Neural progenitor cell (in vitro differentiated cells): ENCODE measurements at places on chromosomes 7 and 10.

DNA sequence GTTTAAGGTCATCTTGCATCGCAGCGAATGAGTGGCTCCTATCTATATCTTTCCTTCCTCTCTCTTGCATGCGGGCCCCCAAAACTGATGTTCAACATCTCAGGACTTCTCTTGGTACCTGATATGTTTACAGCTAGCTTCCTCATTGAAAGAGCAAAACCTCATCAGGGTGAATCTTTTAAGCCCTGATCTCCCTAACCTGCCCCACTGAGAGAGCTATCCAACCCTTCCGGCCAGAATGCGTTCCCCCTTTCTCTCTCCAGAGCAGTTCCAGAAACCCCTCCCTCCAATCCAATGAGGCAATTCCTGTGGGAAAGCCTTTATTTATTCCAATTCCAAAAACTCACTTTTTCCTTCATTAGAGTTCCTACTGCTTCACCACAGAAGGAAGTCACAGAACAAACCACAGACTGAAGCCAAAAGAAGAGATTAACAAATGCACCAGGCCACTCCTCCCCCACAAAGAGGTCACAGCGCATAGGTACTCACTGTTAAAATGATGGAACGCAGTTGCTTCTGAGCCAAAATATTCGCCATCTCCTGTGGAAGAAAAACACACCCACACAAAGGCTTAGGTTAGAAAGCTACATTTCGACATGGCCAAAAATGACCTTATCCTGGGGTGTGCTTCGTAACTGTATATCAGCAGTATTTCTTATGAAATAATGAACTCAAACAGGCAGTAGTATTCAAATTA lies 232.4 kb downstream of the ELMO1 start:
- no peak for DNase-seq

GRCh38 chr7:118629898-118630438 lies 405.5 kb downstream of the ANKRD7 start:
- peak; percentile 44 for DNase-seq

DNA sequence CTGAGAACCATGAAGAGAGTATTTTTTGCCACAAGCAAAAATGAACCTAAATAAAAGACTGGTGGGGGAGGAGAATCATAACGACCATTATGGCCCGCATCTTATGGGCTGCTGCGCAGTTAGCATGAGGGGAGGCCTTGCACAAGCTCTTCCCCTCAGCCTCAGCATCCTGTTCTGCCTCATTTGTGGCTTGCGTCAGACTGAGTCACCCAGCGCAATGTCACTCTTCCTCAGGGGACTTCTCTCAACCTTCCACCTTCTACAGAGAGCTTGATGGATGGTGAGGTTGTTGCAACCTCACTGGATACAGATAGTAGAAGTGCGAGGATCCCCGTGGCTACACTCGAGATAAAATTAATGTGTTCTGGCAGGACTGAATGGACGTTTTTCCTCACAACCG lies 16.8 kb upstream of the GPR15LG start:
- DNase-seq, result no peak

DNA sequence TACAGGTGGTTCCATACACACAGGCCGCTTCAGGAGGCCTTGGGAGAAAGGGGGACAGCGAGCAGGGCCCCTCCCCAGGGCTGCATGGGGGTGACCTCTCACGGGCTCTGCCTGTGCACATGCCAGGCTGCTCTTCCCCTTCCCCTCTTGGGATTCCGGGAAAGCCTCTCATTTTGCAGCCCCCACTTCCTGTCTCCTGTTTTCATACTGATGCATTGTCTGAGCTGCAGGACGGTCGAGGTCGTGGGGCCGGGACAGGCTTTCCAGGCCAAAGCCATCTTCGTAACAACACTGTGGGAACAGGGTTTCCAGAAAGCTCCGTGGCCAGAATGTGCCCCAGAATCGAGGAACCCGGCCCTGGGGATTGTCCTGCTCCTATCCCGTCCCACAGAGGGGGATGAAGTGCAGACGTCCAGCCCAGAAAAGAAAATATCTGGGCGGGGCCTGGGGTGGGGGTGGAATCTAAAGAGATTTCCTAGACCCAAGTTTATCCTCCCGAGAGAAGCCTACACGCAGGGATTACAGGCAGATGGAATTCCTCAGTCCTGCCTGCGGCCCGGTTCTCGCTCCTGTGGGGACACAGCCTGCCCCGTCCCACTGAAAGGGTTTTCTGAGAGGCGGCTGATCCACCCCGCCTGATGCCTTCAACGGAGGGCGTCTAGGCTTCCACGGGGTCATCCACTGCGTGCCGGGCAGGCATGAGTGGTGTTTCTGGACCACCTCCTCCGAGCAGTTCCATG lies 29.5 kb upstream of the DNAAF5 start:
- DNase-seq, result no peak

DNA sequence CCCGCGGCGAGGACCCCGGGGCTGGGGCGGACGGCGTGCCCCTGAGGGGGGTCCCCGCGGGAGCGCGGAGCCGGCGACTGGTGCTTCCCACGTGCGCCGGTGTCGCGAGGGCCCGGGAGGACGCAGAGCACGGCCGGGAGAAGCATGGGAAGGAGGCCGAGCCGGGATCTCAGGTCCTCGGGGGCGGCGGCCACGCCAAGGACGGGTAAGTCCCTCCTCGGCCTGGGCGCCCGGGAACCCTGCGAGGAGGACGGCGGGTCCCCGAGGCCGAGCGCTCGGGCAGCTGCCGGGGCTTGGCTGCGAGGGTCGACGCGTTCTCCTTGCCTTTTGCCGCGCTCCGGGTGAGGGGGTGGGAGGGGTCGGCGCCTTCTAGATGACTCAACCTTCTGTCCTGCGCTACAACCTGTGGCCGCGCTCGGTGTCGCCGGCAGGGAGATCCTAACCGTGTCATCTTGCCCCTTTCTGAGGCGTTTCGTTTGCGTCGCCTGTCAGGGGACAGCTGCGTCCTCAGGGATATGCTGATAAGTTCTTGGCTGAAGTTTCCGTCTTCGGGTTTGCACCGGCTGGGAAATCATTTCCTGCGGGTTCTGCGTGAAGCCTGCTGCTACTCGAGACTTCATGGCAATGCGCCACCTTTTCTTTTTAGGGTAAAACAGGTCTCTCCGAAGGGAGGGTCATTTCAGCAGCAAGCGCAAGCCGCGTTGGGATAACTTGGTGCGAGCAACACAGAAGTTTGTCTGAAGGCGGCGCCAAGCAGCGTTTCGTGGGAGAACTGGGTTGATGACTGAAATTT lies 529 bp downstream of the TASOR2 start:
- DNase-seq, result peak; percentile 83

DNA sequence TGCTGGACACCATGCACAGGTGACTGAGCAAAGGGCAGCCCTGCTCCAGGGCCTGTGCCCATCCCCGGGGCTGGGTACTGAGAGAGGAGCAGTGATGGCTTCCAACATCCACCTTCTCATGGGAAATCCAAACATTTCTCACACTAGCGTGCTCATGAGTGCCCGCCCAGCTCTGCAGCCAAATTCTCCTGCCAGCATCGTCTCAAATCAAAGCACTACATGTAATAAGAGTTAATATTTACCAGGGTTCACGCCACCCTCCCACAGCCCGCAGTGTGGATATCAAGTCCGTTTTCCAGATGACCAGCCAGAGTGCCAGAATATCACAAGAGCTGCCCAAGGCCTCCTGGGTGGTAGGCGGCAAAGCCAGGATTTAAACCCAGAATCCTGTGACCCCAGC lies 12.1 kb downstream of the IL15RA start:
- DNase-seq, result no peak

DNA sequence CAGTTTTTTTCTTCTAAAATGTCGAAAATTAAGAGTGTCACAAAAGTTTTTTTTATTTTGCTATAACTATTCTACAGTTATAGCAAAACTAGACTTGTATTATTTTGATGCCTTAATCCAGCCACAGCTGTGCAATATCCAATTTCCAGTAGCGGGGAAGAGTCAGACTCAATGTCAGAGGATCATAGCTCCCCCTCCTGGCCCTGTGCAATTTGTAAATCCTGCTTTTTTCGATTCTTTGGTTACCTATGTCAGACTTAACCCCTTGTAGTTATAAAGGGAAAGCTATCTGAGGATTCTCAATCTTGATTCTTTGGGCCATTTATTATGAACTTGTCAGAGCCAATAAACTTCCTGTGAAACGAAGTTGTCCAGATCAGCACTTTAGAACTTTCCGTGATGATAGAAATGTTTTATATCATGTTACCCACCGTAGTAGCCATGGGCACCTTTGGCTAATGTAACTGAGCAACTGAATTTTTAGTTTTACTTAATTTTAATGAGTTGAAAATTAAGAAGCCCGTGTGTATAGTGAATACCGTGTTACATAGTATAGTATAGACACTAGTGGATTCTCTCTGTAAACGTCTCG lies 87.7 kb upstream of the PRKCQ start:
- DNase-seq, result peak; percentile 59

DNA sequence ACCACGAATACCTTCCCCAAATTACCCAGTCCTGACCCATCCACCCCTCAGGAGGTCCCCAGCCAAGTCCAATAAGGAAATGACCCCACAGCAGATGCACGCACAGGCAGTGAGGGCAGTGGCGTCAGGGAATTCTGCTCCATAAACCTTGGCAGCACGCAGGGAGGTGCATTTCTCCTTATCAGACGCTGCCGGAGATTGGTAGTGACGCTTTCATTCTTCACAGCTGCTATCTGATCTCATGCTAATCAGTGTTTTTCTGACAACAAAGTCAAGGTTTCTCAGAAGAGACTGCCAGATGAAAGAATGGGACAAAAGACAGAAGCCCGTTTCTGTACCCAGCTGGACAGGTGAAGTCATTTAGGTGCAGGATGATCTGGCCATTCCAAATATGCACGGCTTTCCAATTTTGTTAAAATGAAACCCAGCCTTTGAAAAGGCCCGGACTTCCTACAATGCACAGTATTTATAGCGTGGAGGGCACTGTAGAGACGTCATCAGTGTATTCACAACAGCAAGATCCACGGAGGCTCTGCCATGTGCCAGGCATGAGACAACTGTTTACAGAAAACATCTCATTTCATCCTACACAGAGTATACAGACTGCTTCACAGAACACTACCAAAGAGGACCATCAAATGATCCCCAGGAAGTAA lies 35.3 kb downstream of the DIP2C start:
- no peak for DNase-seq

GRCh38 chr7:16803881-16804673 lies 722 bp downstream of the AGR2 start:
- no peak for DNase-seq

- peak; percentile 42 for DNase-seq
These were observed 19.9 kb downstream of the MINDY4 start for GRCh38 chr7:30791114-30791513.

- no peak for DNase-seq
These were observed 36.4 kb upstream of the INSIG1 start for GRCh38 chr7:155261031-155261985.

DNA sequence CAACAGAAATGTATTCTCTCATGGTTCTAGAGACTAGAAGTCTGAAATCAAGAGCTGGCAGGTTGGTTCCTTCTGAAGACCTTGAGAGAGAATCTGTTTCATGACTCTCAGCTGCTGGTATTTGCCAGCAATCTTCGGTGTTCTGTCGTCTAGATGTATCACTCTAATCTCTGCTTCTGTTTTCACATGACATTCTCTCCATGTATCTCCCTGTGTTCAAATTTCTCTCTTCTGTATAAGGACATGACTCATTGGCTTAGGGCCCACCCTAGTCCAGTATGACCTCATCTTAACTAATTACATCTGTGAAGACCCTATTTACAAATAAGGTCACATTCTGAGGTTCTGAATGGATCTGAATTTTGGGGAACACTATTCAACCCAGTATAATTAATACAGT lies 82.3 kb downstream of the ANKRD7 start:
- DNase-seq, result no peak

DNA sequence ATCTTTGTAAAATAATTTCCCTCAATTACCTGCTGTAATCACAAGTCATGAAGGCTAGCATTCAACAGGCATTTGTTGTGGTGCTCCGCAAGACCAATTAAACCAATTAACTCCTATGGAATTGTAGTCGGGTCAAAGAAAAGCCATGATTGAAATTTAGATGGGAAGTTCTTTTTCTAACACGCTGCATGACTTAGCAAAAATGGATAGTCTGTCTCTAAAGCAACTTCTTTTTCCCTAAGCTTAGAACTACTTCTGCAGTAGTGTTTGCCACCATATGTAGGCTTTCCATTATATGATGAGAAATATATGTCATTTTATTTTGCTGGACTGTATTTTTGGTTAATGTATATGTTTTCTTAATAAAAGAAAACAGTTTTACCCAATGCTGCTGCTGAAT lies 119.1 kb downstream of the TSPAN12 start:
- DNase-seq, result no peak

DNA sequence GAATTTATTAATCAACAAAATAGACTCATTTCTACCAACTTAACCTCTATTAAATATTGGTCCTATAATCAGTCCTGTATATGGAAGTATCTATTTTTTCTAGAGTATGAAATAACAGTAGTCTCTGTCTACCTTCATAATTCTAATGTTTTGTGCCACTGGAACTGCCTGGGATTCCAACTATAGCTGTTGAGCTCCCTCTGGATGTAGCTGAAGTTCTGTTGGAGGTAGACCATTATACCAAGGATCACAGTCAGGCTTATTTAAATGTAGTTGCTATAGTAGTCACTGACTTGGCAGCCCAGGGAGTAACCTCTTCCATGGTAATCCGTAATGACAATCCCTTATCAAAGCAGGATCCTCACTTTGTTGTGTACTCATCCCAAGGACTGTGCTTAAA lies 48.5 kb upstream of the PHYHIPL start:
- DNase-seq, result peak; percentile 7

GRCh38 chr10:804191-804781 lies 114.8 kb upstream of the DIP2C start:
- DNase-seq, result no peak

GRCh38 chr10:103660364-103661197 lies 167.1 kb downstream of the NEURL1 start:
- DNase-seq, result no peak

GRCh38 chr10:1732564-1732996 lies 4.7 kb downstream of the ADARB2 start:
- no peak for DNase-seq

DNA sequence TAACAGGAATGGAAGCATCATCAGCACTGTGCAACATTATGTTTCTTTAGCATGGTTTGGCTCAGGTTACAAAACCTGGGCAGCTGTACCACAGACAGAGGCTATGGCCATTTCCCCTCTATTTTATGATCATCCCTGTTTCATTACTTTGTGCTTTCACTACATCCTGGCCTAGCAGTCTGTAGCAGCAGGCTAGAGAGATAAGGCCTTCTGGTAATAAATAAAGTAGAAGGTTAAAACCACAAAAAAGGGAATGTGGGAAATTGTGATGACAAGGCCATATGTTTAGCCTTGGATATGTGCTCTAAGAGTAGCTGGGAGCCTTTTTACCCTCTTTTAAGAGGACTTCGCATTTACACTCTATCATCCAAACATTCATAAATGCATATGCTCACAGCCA lies 266.2 kb upstream of the PHF14 start:
- no peak for DNase-seq
